ENCODE measurements at places on chromosomes 7 and 10.
A peak's percentile ranks its signal among the peaks of the same experiment; 100 is the strongest.

DNA sequence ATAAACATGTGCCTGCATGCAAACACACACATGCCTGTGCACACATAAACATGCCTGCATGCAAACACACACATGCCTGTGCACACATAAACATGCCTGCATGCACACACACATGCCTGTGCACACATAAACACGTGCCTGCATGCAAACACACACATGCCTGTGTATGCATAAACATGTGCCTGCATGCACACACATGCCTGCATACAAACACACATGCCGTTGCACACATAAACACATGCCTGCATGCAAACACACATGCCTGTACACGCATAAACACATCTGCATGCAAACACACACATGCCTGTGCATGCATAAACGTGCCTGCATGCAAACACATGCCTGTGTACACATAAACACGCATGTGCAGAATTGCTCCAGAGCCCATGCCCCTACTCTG lies 22.4 kb downstream of the NKX6-2 start:
- DNase-seq: no peak

- DNase-seq: no peak
These were observed 213.4 kb downstream of the MAD1L1 start for GRCh38 chr7:2019461-2019710.

DNA sequence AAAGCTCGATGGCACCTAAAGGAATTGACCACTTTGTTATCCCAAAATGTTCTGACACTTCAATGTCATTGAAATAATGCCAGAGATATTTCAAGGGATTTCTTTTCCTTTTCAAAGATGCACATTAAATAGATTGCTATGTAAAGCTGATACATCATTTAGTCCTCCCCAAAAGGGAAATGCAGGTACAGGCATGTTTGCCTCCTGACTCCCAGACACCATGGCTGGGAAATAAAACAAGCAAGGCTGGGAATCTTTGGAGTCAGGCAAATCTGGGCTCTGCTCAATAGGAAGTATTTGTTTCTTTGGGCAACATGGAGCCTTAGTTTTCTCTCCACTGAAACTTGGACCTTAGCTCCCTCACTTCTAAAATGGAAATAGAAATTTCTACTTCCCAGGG lies 230.8 kb upstream of the LRRTM3 start:
- DNase-seq: no peak

DNA sequence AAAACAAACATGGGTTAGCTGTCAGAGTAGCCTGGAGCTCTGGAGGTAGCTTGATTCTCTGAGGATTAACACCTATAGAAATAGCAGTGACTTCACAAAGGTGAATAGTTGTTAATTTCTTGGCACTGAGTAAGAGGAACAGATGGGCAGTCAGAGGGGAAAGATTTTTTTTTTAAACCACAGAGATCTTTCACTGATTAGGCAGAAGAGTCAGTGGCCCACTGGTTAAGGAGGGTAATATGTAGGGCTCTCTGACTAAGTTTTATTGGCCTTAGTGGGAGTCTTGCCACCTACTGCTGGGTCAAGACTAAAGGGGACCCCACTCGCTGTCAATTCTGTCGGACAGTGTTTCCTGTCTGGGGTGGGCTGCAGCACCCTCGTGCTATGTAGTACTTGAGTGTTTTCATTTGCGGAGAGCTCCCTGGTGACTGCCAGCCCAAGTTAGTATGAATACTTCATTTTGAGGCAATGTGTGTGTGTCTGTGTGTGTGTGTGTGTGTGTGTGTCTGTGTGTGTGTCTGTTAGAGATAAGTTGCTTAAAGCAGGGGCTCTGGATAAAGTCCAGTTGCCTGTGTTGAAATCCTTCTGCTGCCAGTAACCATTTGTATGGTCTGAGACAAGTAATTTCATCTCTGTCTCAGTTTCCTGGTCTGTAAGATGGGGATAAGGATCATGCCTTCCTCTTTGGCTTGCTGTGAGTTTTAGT lies 145.2 kb downstream of the ARID5B start:
- DNase-seq: peak; percentile 36

GRCh38 chr10:88832376-88832775 lies 19.3 kb downstream of the ANKRD22 start:
- DNase-seq: no peak

DNA sequence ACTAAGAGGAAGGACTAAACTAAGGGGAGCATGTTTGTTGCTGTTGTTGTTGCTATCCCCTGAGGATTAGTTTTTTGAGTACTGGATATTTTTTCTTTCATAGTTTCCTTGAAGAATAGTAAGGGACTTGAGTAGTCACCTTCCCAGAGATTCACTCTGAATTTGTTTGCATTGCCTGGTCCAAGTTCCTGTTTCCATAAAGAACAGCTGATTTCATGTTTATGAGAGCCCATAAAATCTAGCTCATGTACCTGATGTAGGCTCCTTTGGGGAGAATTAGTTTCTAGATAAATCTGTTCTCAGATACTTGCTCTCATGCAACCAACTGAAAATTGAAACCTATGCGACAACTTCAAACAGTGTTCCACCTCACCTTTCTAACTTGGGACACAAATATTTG lies 464.4 kb upstream of the MBL2 start:
- no peak for DNase-seq

DNA sequence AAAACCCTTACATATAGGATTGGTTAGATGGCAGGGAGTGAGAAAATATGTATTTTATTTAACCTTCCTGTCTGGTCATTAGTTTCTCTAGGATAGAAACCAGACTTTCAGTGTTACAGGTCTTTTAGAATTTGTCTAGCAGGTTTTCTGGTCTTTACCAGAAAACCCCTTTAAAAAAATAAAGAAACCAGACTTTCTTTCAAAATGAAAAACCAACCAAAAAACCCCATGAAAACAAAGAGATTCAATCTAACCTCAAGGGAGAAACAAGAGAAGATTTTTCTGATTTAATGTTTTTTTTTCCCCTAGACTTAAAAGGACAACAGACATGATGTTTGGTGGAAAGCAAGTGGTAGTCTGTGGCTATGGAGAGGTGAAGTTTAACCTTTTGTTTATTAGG lies 28.7 kb upstream of the STRIP2 start:
- no peak for DNase-seq

GRCh38 chr10:47067949-47068940 lies 157.0 kb downstream of the PTPN20 start:
- DNase-seq: no peak

DNA sequence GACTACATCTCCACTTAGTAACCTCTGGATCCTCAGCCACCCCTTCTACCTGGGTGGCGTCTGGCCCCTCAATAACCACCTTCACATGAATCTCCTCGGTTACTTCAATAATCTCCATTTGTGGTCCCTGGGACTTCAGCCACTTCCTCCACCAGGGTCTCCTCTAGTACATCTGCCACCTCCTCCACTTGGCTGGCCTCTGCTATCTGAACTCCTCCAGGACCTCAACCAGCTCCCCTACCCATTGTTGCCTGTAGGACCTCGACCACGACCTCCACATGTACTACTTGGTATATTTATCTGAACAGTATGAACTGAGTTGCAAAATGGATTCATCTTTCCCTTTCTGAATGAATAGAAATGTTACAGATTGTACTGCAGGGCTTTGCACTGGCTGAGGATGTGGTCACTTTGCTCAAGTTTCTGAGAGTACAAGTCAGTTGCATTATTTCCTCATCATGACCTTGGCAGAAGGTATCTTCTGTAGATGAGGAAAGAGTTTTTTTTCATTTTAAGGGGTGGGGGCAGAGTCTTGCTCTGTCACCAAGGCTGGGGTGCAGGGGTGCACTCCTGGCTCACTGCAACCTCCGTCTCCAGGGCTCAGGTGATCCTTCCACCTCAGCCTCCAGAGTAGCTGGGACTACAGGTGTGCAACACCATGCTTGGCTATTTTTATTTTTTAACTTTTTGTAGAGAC lies 36.0 kb downstream of the MAT1A start:
- DNase-seq: no peak

DNA sequence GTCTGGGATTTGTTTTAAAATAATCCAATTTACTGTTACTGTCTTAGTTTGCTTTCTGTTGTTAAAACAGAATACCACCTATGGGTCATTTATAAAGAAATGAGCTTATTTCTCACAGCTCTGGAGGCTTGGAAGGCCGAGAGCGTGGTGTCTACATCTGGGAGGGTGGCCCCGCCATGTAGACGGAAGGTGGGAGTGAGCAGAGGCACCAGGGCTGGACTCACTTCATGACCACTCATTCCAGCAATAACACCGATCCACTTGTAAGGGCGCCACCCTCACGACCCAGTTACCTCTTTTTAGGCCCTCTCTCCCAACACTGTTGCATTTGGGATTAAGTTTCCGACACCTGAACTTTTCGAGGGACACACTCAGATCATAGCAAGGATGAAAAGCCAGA lies 36.2 kb upstream of the CFAP46 start:
- DNase-seq: no peak

DNA sequence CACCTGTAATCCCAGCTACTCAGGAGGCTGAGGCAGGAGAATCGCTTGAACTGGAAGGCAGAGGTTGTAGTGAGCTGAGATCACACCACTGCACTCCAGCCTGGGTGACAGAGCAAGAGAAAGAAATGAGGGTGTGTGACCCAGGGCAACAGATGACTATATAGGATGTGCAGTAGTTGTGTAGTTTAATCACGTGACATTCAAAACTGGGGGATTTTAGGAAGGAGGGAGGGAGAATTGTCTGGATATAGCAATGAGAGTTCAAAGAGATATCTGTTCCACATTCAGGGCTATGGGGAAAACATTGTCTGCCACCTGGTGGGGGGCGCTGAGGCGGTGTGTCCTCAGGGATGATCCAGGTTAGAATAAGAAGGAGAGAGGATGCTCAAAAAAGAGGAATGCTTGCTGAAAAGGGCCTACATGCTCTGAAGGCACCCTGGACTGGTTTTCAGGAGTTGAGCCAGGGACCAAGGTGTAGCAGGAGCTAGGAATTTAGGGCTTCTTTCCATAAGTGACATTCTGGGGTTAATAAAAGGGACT lies 7.8 kb upstream of the ZYX start:
- no peak for DNase-seq

GRCh38 chr7:98224701-98225181 lies 13.5 kb downstream of the BHLHA15 start:
- DNase-seq: no peak

DNA sequence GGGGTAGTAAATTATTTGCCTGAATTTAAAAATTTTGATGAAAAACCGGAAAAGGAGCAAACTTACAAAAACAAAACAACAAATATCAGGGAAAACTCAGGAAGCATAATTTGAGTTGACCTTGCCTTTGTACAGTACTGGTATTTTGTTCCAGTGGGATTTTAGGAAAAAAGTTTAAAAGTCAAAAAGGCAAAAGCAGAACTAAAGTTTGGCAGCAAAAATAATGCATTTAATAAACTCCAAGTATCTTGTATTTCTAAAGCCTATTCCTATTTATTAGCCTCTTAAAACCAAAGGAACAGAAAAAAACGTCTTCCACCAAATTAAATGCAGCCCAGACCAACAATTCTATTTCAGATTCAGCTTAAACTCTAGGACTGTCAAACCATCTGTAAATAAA lies 90.7 kb upstream of the ASAH2 start:
- no peak for DNase-seq

- DNase-seq: no peak
These were observed 276.2 kb downstream of the USP6NL start for GRCh38 chr10:11335167-11335652.

DNA sequence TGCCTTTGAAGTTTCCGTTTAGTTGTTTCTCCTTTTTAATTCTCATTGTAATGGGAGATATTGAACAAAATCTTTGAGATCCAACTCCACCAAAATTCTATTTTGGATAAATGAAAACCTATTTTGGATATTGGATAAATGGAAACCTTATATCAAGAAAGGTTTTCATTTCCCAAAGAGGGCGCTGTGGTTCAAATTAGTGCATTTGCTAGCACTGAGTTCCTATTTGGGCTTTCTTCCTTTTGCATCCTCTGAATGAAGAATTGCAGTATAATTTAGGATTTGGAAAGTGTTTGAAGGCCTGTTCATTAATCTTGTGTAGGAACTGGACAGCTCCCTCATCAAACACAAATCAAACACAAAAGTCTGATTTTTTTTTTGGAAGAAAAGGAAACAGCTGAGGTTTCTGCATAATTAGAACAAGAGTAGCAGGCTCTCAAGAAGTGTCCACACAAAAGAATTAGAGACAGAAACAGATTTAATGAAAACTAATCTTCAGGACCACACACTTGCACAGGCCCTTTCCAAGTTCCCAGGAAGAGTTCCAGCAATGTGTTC lies 80.8 kb upstream of the KLF14 start:
- no peak for DNase-seq

- peak; percentile 77 for DNase-seq
These were observed 57.3 kb downstream of the TCF7L2 start for GRCh38 chr10:113007343-113007771.

GRCh38 chr7:14850039-14850438 lies 52.5 kb downstream of the DGKB start:
- DNase-seq: no peak

GRCh38 chr7:146002431-146003078 lies 114.0 kb upstream of the CNTNAP2 start:
- DNase-seq: no peak

DNA sequence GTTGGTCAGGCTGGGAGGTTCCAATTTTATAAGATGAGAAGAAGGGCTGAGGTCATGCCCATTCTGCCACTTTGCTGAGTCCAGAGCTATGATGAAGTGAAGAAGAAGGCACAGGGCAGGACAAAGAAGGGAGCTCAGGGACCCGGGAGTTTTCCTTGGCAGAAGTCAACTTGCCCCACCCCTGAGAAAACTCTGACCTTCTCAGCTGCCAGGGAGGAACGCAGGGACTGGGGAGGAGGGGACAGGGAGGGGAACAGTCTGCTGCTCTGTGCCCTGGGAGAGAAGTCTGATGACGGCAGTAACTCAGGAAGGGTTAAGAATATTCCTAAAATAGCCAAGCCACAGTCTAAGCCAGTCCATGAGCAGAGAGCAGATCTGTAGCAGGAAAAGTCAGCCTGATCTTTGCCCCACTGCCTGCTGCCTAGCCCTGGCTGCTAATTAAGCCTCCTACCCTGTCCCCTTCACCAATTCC lies 11.7 kb downstream of the ADIRF start:
- no peak for DNase-seq

GRCh38 chr7:30074422-30075030 lies 46.3 kb downstream of the PLEKHA8 start:
- no peak for DNase-seq

GRCh38 chr10:31644931-31645633 lies 283.5 kb downstream of the ARHGAP12 start:
- DNase-seq: no peak

- no peak for DNase-seq
These were observed 532.0 kb downstream of the GATA3 start for GRCh38 chr10:8586504-8586903.

- no peak for DNase-seq
These were observed 286.8 kb downstream of the PARD3 start for GRCh38 chr10:34528320-34528719.

GRCh38 chr10:110305767-110306451 lies 1.2 kb upstream of the SMNDC1 start:
- DNase-seq: peak; percentile 65

GRCh38 chr10:113459626-113460280 lies 93.1 kb upstream of the HABP2 start:
- no peak for DNase-seq

DNA sequence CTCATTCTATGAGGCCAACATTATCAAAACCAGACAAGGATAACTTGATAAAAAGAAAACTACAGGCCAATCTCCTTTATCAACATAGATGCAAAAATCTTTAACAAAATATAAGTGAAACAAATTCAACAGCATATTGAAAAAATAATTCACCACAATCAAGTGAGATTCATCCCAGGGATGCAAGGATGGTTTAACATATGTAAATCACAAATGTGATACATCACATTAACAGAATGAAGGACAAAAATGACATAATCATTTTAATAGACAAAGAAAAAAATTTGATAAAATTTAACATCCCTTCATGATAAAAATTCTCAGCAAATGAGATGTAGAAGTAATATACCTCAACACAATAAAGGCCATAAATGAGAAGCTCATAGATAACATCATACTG lies 53.8 kb downstream of the TCAF1 start:
- DNase-seq: no peak

Data from CD8-positive, alpha-beta T cell (primary cell).